ENCODE measurements at places on chromosomes 4 and X.

GRCh38 chr4:82429728-82430192 is 502 bp downstream of the HNRNPDL start:
- peak; percentile 58 for DNase-seq

DNA sequence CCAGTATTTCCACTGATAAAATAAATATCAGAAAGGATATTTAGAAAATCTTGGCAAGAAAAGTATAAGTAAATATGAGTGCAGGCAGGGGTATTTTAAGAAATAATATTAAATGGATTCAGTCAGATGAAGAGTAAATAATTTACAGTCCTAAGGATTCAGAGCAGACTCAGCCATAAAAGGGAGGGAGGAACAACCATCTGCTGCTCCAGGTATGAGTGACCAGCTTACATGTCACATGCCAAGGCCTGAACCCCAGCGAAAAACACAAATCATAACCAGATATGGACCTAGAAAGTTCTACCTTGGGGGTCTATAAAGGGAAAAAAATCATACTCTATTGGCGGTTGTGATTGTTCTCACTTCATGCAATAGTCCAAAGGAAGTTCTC is 166.8 kb downstream of the COL4A6 start:
- DNase-seq, result no peak

DNA sequence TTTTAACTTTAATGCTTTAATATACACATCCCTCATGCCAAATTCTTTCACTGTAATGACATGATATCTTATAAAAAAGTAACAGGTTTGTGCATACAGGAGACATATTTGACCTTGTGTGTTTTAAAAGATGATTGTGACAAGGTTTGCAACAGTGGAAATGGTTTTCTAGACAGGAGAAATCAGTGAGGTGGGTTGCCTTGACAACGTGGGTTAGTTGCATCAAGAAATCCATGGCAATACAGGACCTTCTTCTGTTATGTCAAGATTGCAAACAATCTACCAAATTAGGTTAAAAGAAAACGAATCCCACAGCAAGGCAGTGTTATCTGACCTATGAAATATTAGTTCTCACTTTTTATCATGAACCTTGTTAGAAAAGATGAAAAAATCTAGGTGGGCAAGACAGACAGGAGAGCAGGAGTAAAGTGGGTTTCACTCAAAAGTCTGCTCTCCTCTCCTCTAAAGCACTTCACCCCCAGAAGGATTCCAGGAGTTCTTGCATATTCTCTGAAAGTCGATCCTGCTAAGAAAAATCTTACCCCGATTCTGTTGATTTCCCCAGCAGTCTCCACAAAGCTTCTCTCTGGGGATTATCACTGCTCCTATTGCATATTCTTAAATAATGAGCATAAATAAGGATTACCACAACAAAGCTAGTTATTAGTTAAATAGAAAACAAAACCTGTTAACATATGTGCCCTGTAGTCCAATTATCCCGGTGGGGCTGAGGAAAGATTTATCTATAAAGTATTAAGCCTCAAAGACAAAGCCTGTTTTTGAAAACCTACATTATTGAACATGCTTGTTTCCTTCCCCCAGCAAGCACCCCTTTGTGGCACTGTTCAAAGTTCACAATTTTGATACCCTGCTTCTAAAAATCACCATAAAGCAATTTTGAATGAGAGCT is 71.0 kb downstream of the TMA16 start:
- no peak for DNase-seq

GRCh38 chrX:14590216-14590615 is 60.9 kb downstream of the GLRA2 start:
- no peak for DNase-seq

DNA sequence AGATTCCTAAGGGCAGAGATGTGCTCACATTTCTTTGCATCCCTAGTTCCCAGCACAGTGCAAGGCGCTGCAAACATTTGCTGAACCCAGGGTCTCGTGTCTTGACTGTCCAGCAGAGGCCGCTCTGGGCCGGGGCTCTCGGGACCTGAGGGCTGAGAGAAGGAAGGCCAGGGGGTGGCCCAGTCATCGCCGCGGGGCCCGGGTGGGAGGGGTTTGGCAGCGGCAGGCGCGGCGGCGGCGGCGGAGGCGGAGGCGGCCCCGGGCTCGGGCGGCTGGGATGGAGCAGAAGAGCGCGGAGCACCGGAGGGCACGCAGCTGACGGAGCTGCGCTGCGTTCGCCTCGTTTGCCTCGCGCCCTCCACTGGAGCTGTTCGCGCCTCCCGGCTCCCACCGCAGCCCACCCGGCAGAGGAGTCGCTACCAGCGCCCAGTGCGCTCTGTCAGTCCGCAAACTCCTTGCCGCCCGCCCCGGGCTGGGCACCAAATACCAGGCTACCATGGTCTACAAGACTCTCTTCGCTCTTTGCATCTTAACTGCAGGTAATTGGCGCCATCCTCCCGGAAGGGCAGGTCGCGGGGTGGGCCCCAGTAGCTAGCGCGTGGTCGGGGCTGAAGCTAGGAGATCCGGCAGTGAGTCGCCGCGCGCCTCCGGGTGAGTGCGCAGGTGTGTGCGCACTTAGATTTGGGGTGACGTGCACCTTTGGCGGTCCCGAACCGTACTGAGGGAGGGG is at the start of gene PARM1:
PARM1 (plus strand) TSS at position 285 of the 730 bp plus-strand sequence; CDS start at position 497, 212 bp downstream.
- no peak for DNase-seq

- DNase-seq, result no peak
Measured at GRCh38 chr4:10947898-10948297, 263.3 kb upstream of the CLNK start.

DNA sequence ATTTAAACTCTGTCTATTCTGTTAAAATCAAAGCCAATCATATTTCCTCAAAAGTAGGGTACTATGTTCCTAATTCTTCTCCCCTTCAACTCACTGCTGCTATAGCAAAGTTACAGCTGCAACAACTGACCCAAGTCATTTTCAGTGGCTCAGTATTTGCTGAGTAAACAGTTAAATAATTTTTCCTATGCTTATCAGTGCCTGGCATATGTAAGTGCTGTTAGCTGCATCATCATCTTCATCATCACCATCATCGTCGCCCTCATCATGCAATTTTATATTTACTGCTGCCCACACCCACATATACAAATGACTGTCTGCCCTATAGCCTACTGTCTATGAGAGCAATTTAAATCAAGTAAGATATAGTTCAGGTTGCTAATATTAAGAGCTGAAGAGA is 21.9 kb downstream of the COQ2 start:
- no peak for DNase-seq

DNA sequence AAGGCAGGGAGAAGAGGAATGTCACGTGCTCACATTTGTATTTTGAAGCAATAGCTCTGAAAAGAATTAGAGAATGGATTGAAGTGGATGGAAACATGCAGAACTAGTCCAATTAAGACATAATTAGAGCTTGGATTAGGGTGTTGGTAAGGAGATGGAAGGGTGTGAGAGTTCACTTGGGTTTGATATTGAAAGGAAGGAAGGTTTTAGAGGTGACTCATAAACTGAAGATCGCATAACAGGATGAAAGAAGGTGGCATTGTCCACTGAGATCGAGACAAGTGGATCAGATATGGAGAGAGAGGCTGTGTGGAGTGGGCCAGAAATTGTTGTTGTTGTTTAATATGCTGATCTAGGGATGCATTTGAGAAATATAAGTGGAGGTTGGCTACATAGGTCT is 244.0 kb upstream of the SMIM31 start:
- no peak for DNase-seq

- DNase-seq, result no peak
Measured at GRCh38 chr4:115357776-115358175, 244.4 kb upstream of the NDST4 start.

DNA sequence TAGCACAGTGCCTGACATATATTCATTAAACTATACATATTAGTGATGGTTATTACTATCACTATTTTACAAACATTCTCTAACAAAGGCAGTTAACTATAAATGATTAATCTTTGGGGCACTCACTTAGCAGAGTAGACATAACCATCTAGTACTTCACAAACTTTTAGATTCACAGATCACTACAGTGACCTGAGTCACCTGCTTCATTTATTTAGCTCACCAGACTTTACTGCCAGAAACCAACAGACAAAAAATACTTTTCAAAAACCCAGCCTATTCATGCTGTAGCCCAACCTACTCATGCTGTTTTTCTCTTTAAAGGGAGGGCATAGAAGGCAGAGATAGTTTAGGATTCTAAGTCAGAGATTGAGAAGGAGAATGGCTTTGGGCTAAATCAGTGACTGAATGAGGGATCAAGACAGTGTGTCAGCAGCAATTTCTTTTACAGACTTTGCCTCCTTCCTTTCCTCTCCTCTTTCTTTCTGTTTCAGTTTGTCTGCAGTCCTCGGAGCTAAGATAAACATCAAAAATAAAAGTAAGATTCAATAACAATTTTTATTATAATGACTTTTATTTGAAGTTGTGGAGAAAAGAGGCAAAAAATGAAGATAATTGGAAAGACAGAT is 34.7 kb upstream of the PDE5A start:
- DNase-seq, result no peak

- DNase-seq, result no peak
Measured at GRCh38 chr4:109432696-109433095, 919 bp upstream of the SEC24B start.

GRCh38 chrX:18288716-18289115 is 65.8 kb downstream of the SCML2 start:
- no peak for DNase-seq

DNA sequence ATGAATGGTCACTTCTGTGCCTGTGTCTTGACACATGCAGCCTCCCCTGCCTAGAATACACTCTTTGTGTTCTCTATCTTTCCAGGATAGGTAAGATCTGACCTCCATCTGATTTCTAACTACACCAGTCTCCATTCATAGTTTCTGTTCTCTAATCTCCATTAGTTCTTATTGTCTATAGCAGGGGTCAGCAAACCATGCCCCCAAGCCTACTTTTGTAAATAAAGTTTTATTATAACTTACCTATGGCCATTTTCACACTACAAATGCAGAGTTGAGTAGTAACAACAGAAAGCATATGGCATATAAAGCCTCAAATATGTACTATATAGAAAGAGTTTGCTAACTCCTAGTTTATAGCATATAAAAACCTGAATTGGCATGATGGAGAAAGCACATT is 37.6 kb upstream of the H2AZ1 start:
- no peak for DNase-seq

GRCh38 chr4:142318280-142318679 is 527.8 kb downstream of the INPP4B start:
- no peak for DNase-seq

- no peak for DNase-seq
Measured at GRCh38 chrX:101210630-101211029, 9.0 kb upstream of the DRP2 start.

DNA sequence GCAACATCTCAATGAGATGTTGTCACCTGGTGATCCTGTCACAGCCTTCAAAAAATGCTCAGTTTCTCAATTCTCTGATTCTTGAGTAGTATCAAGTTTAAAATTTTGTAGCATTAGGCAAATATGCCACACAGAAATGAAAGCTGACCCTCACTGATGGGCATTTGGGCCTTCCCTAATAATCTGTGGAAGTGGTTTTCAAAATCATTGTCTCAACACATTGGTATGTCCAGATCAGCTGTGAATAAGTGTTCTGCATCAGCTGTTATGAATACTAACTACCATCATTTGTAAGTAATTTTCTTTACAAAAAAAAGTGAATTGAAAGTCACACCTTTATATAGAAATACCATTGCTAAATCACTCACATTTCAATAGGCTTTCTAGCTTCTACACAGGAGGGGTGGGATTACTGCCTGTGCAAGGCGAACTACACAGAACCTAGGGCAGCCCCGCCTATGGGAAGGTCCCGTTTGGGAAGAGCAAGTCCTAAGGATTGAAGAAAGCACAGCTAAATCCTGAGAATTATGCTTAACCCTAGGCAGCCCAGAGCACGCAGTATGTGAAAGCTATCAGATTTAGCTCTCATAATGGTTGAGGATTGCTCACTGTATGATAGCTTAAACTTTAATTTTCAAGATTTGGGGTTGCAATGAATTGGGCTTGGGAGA is 73.4 kb downstream of the GPC3 start:
- no peak for DNase-seq

All from activated T-helper 1 cell treated with anti-CD3 and anti-CD28 coated beads, Interleukin-2, amount 50 U/mL, for 16 hours (primary cell).